ENCODE measurements at places on chromosomes 6 and 20.

DNA sequence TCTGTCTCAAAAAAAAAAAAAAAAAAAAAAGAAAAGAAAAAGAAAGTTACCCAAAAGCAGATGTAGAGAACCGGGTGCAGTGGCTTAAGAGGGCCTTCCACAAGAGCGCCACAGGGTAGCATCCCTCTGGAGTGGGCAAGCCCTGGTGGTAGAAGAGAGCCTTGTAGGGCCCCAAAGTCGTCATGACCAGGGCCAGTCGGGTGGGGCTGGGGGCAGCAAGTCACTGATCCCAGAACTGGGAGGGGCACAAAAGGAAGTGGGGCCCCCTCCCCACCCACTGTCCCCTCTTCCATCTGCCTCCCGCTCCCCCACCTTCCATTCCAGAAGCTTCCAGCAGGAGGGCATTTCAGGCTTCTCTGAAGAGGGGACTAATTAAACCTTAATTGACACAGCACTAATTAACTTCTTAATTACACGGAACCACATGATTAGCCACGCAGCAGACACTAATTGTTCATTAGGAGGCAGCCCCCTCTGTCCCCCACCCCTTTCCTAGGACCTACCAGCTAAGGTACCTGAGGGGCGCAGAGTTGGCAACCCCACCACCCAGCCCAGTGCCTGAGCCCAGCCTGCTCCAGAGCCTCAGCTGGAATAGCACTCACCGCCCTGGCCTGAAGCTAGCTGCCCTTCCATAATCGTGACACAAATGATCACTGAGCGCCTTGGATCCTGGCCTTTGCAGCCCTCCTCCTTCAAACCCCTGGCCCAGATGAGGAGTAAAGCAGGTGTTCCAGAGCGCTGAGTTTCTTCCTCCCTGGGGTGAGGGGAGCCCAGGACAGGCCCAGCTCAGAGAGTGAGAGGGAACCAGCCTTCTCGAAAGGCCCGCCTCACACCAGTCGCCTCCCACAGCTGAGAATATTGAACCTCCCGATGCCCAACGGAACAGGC lies 34.8 kb downstream of the MDFI start:
- DNase-seq = peak; percentile 53
- no peak overlapping the region for H3K27ac ChIP-seq
- H3K4me1 ChIP-seq = no peaks in the 10 kb centered on the region

DNA sequence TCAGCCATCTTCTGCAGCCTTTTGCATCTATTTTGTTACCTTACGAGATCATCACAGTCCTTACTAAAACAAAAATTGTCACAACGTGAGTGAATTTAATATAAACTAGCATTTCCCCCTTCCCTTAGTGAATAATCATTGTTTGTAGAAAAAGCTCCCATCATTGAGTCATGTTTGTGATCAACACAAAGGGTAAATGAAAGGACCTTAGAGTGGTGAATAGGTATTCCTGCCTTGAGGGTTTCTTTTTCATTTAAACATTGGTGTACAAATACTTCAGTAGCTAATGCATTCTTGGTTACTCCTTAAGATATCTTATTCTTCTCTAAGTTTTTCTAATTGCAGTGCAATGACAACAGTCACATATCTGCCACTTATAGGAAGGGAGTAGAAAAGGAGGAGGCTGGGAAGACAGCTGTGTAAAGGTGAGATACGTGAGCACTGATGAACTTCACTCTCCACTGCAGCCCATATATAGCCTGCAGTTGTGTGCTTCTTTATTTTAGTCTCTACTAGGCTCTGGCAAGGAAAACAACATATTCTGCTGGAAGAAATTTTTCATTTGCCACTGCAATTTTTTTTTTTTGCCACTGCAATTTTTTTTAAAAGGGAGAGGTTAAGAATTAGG lies 27.8 kb downstream of the ADGRG6 start:
- H3K4me3 ChIP-seq = no peak overlapping the region
- no peak overlapping the region for H3K27ac ChIP-seq
- no peak for DNase-seq
- no peaks in the 10 kb centered on the region for H3K4me1 ChIP-seq
- no peaks in the 10 kb centered on the region for H3K27me3 ChIP-seq
- H3K36me3 ChIP-seq = no peaks in the 10 kb centered on the region

DNA sequence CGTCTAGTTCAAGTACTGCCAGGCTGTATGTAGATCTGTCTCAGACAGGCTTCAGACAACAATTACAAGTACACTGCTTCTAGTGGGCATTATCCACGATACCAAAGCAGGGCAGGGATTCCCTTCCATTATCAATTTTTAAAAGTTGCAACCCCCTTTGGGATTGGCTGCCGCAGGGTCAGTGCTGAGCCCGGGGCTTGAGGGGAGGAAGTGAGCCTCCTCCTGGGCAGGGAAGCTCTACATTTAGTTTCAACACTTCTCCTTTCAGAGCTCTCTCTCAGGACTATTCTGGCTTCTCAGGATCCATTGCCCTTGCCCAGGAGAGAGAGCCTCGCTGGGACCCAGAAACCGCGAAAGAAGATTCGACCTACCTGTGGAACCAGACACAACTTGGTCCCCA lies 1.5 kb downstream of the HTR1B start:
- no peak for DNase-seq
- H3K27ac ChIP-seq = no peak overlapping the region
- H3K36me3 ChIP-seq = no peaks in the 10 kb centered on the region
- peaks cover 45% of the 10 kb centered on the region for H3K27me3 ChIP-seq
- H3K4me3 ChIP-seq = no peak overlapping the region

DNA sequence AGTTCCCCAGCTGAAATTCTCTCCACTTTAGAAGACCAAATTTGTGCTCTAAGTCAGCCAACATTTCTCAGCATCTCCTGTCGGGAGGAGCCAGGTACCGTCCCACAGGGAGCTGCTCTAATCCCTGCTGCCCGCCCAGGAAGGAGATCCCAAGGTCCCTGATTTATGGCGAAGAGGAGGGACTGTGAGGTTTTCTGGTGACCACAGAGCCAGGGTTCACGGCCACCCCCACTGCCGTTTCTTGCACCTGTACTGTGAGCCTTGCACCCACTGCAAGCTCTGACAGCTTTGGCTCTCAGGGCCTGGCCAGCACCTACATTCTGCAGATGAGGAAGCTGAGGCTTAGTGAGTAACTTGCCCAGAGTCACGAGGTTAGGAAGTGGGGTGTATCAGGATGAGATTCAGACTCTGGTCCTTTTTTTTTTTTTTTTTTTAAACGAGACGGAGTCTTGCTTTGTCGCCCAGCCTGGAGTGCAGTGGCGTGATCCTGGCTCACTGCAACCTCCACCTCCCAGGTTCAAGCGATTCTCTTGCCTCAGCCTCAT lies 34.9 kb downstream of the FOXC1 start:
- no peak overlapping the region for H3K27ac ChIP-seq
- no peaks in the 10 kb centered on the region for H3K27me3 ChIP-seq
- no peak overlapping the region for H3K4me3 ChIP-seq
- DNase-seq = no peak
- no peaks in the 10 kb centered on the region for H3K36me3 ChIP-seq

- H3K36me3 ChIP-seq = no peaks in the 10 kb centered on the region
- H3K27ac ChIP-seq = peak overlapping the region; percentile 71
- H3K4me3 ChIP-seq = no peak overlapping the region
- no peaks in the 10 kb centered on the region for H3K27me3 ChIP-seq
- peaks cover 20% of the 10 kb centered on the region for H3K4me1 ChIP-seq
Observed at GRCh38 chr6:157226026-157226625, 97.2 kb downstream of the TMEM242 start.

DNA sequence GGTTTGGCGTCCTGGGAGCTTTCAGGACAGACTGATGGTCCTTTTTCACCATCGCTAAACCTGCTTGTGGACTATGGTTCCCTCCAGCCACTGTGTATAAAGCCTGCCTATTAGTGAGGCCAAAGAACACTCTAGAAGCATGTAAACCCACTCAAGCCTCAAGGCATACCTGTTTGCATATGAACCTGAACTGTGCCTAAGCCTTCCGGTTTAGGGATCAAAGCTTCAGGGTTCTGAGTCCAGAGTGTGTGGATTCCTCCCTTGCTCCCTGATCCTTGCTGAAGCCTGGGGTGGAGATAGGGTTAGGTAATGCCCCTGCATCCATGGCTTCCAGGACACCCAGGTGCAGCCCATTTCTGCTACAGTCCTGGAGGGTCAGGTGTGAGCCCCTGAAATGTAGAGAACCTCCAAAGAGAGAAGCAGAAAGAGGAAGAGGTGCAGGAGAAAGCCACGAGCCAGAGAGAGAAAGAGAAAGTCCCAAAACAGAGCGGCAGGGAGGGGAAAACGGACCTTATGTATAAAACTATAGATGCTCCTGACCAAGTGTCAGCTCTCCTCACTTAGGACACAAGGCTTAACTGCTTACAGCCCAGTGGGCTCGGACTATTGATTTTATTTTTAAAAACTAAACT lies 93.3 kb downstream of the SCML4 start:
- H3K27ac ChIP-seq = no peak overlapping the region
- no peak overlapping the region for H3K4me3 ChIP-seq
- H3K36me3 ChIP-seq = no peaks in the 10 kb centered on the region
- no peak for DNase-seq

DNA sequence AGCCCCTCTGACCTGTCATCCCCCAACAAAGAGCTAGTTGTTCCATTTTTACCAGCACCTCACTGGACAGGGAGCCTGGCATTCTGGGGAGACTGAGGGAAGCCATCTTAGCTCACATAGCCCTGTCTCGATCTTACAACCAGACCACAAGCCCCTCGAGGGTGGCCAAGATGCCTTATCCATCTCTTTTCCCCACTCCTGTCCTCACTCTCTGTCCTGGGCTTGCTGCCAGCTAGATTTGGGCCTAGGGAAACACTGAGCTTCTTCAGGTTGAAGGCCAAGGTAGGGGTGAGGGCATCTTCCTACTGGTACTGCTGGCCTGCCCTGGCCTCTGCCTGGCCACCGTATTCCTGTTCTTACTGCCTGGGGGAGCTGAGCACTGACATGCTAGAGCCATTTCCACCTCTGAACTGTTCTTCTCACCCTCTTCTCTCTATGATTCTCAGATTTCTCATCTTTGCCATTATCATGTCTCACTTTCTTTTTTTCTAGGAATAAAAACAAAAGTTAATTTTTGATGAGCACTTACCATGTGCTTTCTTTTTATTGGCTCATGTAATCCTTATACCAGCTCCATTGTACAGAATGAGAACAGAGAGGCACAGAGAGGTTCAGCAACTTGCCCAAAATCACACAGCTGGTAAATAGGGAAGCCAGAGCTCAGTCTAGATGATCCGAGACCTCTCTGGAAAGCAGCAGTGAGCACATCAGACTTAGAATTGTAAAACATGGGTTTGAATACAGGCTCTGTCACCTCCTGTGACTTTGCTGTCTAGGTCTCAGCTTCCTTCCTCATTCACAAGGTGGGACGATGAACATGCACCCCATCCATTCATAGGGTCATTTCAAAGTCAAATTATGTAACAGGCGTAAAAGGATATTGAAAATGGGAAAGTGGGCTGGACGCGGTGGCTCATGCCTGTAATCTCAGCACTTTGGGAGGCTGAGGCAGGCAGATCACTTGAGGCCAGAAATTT lies 28.7 kb downstream of the FGD2 start:
- no peak for DNase-seq
- H3K4me3 ChIP-seq = no peak overlapping the region

DNA sequence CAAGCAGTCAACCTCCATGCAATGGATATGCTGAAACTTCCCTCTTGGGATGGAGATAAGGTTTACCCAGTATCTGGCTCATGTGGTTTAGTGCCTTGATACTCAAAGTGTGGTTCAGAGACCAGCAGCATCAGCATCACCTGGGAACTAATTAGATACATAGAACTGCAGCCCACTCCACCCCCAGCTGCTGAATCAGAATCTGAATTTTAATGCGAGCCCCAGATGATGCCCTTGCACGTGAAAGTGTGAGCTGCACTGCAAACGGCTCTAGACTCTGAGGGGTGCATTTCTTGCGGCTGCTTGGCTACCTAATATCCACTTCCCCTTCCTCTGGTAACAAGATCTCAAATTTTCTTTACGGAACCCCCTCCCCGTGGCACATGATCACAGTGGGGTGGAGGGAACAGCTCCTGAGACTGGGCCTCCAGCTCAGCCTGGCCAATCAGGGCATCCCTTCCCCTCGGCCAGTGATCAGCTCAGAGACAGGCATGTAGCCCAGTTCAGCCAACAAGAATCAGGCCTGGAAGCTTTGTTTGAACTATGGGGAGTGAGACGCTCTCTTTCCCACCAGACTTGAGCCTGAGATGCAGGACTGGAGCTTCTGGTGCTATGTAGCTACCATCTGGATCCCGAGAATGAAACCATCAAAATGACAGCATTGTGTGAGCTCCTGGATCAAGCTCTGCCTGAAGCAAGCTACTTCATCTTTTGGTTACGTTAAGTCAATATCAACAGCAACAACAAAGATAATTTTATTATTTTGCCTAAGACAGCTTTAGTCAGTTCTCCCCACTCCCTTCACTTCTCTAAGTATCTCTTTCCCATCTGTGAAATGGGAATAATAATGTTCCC lies 12.8 kb downstream of the KCNK15 start:
- no peaks in the 10 kb centered on the region for H3K36me3 ChIP-seq
- no peaks in the 10 kb centered on the region for H3K4me1 ChIP-seq
- H3K27ac ChIP-seq = no peak overlapping the region
- H3K4me3 ChIP-seq = no peak overlapping the region
- DNase-seq = no peak
- no peaks in the 10 kb centered on the region for H3K27me3 ChIP-seq

- H3K27me3 ChIP-seq = no peaks in the 10 kb centered on the region
- no peak overlapping the region for H3K27ac ChIP-seq
- H3K4me3 ChIP-seq = no peak overlapping the region
- H3K36me3 ChIP-seq = no peaks in the 10 kb centered on the region
- no peak for DNase-seq
Observed at GRCh38 chr6:21277601-21278374, 315.8 kb upstream of the SOX4 start.

GRCh38 chr6:50608421-50608820 lies 104.9 kb upstream of the TFAP2D start:
- no peak overlapping the region for H3K4me3 ChIP-seq
- no peaks in the 10 kb centered on the region for H3K36me3 ChIP-seq
- no peak for DNase-seq
- H3K27ac ChIP-seq = no peak overlapping the region
- no peaks in the 10 kb centered on the region for H3K4me1 ChIP-seq
- no peaks in the 10 kb centered on the region for H3K27me3 ChIP-seq

GRCh38 chr6:133817460-133818047 lies 71.4 kb upstream of the TCF21 start:
- no peak overlapping the region for H3K27ac ChIP-seq
- H3K36me3 ChIP-seq = no peaks in the 10 kb centered on the region
- H3K4me1 ChIP-seq = no peaks in the 10 kb centered on the region
- no peak overlapping the region for H3K4me3 ChIP-seq
- no peak for DNase-seq
- H3K27me3 ChIP-seq = no peaks in the 10 kb centered on the region

- no peaks in the 10 kb centered on the region for H3K36me3 ChIP-seq
- no peaks in the 10 kb centered on the region for H3K27me3 ChIP-seq
- H3K4me3 ChIP-seq = no peak overlapping the region
- no peaks in the 10 kb centered on the region for H3K4me1 ChIP-seq
Observed at GRCh38 chr6:121333196-121333595, 1.1 kb downstream of the TBC1D32 start.

GRCh38 chr20:37298190-37298939 lies 8.9 kb downstream of the MANBAL start:
- H3K4me3 ChIP-seq = no peak overlapping the region
- peaks cover 2% of the 10 kb centered on the region for H3K36me3 ChIP-seq
- H3K27me3 ChIP-seq = no peaks in the 10 kb centered on the region
- H3K27ac ChIP-seq = no peak overlapping the region
- no peak for DNase-seq
- no peaks in the 10 kb centered on the region for H3K4me1 ChIP-seq

Measured in kidney (tissue), 22 donors.